T-helper 22 cell (primary cell): ENCODE measurements at places on chromosomes 2 and 18.

- DNase-seq: no peak
These were observed 11.8 kb downstream of the MAPRE3 start for GRCh38 chr2:26982102-26982742.

GRCh38 chr2:217755027-217755745 lies 247.6 kb downstream of the TNS1 start:
- DNase-seq: no peak

GRCh38 chr2:224410946-224411561 lies 9.1 kb upstream of the FAM124B start:
- DNase-seq: no peak

GRCh38 chr18:49527631-49528327 lies 34.1 kb upstream of the LIPG start:
- DNase-seq: no peak

DNA sequence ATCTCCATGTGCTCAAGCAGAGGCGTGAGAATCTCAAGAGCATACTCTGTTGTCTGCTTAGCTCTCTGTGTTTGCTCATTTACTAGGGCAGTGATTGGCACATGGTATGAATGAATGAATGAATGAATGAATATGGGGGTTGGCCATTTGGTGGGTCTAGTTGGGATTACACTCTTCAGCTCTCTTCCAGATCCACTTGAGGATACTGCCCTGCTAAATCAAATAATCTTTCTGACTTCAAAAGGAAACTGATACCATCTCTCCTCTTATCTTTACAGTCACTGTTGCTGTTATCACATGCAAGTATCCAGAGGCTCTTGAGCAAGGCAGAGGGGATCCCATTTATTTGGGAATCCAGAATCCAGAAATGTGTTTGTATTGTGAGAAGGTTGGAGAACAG lies 1.9 kb downstream of the IL36G start:
- DNase-seq: no peak

DNA sequence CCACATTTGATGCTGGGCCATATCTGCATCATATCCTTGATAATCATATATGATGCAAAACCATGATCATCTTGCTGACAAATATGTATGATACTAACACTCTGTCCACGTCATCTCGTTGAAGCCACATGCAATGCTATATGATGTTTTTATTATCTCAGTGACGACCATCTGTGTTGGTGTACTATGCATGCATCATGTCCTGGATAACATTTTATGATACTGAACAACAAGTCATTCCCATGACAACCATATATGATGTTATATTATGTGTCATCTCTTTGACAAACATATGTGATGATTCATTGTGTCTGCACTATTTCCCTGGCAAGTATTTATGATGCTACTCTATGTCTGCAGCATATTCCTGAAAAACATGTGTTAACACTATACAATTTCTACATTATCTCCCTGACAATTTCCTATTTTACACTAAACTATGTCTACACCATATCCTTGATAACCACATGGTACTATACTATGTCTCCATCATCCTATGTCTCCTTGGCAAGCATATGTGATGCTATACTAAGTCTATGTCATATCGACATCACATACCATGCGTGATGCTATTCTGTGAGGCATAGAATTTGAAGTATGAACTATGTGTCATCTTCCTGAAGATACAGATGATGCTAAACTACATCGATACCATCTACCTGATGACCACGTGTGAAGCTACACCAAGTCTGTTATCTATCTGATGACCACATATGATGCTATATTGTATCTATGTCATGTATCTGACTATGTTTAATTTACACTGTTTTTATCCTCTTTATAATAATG lies 37.0 kb downstream of the DAW1 start:
- DNase-seq: no peak

DNA sequence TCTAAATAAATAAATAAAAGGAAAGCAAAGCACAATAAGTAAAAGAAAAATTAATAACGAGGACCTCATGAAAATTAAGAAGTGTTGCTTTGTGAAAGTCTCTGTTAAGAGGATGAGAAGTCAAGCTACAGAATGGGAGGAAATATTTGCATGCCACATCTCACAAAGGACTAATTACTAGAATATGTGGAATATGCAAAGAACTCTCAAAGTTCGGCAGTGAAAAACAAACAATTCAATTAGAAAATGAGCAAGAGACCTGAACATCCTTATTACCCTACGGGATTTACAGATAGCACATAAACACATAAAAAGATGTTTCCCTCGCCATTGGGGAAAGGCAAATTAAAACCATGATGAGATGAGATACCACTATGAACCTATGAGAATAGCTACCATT lies 23.3 kb downstream of the CYP26B1 start:
- DNase-seq: no peak

DNA sequence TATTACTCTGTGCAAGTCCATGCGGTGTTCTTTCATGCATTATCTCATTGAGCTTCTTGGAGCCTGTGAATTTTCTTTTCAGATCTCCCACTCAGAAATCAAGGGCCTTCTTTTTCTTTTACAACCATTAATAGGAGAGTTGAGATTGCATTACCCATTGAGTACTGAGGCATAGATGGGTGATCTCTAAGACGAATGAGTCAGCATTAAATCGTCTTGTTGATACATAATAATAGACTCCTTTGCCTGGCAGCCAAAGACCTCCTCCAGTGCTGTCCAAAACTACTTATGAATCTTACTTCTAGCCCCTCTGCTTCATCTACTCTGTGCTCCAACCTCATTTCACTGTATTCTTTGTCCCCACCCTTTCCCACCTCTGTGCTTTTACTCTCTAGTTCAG lies 180.5 kb downstream of the AGPS start:
- no peak for DNase-seq

DNA sequence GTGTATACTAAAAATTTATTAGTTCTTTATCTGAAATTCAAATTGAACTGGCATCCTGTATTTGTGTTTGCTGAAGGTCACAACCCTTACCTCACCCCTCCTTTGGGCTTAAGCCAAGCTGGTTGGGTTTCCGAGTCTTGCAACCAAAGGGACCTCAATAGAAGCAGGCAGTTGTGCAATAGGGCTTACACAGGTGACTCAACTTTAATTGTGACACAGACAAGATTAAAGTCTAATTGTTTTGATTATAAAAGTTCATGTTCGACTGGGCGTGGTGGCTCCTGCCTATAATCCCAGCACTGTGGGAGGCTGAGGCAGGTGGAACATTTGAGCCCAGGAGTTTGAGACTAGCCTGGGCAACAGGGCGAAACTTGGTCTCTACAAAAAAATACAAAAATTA lies 71.5 kb downstream of the RAB31 start:
- no peak for DNase-seq

GRCh38 chr2:187299122-187299906 lies 148.7 kb downstream of the CALCRL start:
- DNase-seq: no peak

DNA sequence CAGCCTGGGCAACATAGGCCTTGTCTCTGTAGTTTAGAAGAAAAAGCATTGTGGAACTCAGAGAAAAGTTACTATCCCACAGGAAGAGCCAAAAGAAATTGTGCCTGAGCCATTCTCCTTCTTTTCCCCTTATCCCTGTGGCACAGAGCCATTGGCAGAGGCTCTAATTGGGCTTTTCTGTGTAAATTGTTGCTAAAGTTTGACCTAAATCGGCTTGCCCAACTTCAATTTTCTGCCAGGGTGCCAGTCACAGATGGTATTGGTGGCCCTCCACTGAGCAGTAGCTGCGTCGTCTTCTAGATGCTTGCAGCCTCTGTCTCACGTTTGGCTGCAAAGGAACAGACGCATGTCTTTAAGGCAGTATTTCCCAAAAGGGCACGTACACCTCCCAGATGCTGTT lies 30.3 kb downstream of the ZNF532 start:
- no peak for DNase-seq

DNA sequence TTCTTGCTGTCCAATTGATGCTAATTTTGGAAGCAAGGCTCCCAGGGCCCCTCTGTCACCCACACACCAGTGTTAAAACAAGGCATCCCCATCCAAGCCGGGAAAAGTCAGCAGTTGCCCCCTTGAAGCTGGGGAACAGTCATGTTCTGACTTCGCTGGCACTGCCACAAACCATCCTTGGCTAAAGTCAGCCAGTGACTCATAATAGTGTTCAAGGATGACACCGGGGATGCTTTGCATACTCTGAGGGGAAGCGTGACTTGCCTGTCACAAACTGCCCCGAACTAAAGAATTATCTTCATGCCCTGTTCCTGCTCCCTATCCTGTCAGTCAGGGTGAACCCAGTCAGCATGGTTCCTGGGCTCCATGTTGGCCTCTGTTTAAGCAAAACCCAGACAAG lies 37.0 kb downstream of the TGFA start:
- DNase-seq: no peak

DNA sequence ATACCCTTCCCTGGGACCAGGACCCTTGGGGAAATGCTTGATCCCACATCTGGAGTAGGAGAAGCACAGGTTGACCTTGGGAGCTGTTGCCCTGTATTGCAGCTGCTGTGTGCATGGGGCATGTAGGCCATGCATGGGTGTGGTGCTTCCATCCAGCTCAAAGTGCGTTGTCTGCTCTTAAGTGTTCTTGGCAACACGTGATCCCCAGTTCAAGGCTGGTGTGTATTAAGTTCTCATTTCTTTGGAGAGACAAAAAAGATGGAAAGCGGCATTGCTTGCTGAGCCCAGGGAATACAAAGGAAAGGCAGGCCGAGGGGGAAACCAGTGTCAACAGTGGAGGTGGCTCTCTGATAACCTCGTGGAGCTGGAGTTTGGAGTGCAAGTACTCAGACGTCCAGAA lies 110.7 kb downstream of the RTP5 start:
- no peak for DNase-seq

- no peak for DNase-seq
These were observed 15.2 kb downstream of the CYB5A start for GRCh38 chr18:74276609-74277008.

DNA sequence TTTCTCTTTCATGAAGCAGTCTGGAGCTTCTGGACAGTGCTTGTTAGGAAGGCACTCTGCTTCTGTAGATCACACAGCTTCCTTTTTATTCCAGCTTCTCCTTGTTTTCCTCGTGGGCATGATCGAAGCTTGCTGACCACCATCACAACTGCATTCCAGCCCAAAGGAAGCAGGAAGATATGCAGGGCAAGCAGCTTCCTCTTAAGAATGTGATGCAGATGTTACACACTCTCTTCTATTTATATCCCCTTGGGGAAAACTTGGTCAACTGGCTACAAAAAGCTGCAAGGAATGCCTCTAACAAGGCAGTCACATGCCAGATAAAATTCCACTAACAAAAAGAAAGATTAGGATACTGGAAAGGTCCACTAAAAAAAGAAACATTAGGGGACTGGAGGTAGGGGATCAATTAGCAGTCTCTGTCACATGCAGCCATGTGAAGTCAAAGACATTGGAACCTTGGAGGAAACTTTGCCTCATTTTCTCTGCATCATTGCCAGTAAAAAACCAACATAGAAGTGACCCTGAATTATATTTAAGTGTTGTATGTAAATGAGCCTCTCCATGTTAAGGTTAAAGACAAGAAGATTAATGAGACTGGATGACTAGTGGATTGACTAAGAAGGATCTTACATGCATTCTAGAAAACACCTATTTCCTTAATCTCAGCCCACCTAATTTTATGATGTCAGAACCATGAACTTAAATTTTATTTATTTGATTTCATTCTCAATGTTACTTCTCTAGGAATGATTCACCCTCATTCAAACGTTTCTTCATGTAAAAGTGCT lies 98.3 kb downstream of the NAB1 start:
- DNase-seq: no peak

DNA sequence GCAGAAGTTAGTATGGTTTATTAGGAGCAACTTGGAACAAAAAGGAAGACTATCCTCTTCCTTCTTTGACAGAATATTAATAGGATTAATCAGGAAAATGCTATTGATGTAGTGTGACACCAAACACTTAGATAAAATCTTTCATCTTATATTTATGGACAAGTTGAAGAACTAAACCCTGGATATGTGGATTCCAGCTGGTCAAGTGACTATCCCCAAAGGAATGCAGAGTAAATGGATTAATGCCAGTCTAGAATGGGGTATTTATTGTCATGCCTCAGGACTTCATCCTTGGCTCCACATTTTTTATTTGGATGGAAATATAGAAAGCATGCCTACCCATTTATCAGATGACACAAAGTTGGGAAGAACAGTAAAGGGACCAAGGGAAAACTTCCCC lies 124.0 kb upstream of the TTC39C start:
- DNase-seq: no peak

GRCh38 chr2:207236156-207236935 lies 70.6 kb upstream of the KLF7 start:
- no peak for DNase-seq

GRCh38 chr2:45192991-45193390 lies 183.7 kb upstream of the SIX2 start:
- DNase-seq: no peak

DNA sequence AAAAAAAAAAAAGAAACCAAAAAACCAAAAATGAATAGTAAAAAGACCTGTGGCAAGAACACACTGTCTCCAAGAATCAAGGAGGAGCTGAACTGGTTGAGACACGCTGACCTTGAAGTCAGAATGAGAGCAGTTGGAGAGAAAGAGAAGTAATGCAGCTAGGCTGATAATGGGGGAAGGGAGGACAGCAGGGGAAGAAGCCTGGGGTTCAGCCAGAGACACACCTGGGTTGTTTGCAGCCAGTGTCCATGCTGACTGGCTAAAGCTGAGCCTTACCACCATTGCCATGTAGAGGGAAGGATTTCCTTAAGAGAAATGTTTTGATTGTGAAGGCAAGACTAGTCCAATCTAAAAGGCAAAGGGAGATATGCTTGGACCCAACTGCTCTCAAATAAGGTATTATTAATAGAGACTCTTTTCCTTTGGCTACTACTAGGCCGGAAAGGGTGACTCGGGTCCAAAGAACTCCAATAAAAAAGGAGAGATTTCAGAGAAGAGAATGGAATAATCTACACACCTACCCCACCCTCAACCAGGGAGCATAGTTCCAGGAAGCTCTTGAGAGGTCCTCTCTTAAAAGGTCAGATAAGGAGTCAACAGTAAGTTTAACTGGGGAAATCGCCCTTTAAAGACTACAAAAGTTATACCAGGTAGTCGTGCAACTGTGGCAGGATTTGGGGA lies 25.2 kb upstream of the REL start:
- no peak for DNase-seq

GRCh38 chr2:47088371-47089082 lies 66.6 kb downstream of the STPG4 start:
- no peak for DNase-seq

- DNase-seq: no peak
These were observed 98.0 kb downstream of the INHBB start for GRCh38 chr2:120443946-120444345.

DNA sequence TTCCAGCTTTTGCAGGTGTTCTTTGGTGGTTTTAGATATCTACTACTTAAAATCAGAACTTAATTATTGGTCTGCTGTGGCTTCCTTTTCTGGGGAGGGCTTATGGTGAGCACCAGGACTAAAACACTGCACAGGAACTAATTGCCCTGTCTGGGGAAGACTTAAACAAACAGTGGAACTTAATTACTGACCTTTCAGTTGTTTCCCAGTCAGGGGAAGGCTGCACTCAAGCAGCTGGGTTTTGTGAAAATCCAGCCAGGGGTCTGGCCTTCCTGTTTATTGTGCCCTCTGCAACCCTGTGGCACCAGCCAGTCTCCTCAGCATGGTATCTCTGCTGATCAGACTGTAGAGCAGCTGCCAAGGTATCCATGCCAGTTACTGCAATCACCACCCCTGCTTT lies 398.2 kb downstream of the ADCYAP1 start:
- no peak for DNase-seq
